ENCODE measurements at places on chromosomes 3 and 15.

GRCh38 chr3:100966049-100966491 is 27.2 kb downstream of the ABI3BP start:
- no peak for DNase-seq

GRCh38 chr3:65128346-65128745 is 440.5 kb upstream of the ADAMTS9 start:
- no peak for DNase-seq

DNA sequence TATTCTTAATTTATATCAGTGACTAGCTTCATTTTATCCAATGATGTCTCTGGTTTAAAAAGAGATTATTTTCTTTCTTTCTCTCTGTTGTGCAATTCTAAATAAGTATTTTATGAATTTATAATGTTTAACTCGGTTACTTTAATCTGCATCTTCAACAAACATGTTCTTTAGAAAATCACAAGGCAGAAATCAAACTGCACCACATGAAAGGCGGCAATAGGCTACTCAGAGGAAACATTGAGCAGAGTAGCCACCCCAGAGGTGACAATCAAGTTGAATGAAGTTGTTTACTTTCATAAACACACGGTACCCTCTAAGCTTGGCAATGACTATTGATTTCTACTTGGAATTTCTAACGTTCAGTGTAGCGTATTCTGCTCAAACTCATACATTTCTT is 677.8 kb upstream of the ROBO1 start:
- DNase-seq = no peak

DNA sequence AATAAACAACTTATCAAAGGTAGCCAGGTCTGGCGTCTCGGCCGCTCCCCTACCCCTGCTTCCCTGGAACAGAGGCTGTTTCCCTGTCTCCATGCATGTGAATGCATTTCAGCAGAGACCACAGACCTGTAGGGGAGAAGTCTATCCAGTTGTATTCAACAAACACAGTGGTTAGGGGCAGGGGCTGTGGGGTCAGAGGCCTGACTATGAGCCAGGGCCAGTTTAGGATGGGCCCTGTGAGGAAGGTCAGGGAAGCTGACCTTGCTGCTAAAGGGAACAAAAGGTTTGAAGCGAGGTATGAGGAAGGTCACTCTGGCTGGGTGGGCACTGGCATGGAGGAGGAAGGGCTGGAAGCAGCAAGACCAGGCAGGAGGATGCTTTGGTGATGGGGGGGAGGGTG is 184.6 kb downstream of the XXYLT1 start:
- no peak for DNase-seq

DNA sequence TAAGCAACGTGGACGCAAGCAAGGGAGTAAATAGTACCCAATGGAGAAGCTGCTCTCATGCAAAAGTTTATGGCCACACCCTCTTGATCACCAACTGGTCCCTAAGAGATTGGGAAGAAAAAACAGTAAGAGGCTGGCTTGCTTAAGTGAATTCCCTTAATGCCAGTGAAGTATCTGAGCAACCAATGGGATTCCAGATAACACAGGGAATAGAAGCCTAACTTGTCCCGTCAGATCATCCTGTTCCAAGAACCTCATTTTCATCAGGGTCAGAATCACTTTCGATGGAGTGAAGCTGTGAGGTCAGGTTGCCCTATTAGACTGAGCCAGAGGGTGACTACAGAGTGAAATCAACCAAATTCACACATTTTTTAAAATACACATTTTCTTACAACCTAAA is 104.3 kb downstream of the CD47 start:
- no peak for DNase-seq

GRCh38 chr15:98713585-98714001 is 65.3 kb downstream of the IGF1R start:
- DNase-seq = peak; percentile 41

Data from transverse colon (tissue), 4 donors.